ACHN (cell line): ENCODE measurements at places on chromosomes 2 and 18.

- DNase-seq = no peak
These were observed 235.7 kb upstream of the COPS8 start for GRCh38 chr2:236849940-236850339.

DNA sequence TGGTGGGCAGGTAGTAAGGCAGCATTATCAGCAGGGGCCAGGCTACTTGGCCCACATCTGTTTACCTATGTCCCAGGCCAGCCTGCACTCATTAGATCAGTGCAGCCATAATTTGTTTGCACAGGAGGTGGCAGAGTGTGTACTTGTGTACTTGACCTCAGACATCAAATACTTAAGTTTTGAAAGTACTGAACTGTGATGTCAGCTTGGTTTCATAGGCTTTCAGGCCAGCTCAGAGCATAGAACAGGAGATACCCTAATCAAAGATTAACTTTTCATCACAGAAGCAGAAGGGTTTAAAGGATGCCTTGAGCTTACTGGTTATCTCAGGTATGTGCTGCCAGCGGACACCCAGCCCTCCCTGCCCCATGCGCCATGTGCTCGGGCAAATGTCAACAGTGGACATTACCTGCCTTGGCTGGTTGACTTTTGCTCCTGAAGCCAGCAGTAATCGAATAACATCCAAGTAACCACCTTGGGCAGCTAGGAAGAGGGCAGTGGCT, 33.2 kb downstream of the ANKRD29 start:
- DNase-seq = peak; percentile 68

- DNase-seq = no peak
These were observed 774.1 kb downstream of the METTL4 start for GRCh38 chr18:1797235-1797634.

DNA sequence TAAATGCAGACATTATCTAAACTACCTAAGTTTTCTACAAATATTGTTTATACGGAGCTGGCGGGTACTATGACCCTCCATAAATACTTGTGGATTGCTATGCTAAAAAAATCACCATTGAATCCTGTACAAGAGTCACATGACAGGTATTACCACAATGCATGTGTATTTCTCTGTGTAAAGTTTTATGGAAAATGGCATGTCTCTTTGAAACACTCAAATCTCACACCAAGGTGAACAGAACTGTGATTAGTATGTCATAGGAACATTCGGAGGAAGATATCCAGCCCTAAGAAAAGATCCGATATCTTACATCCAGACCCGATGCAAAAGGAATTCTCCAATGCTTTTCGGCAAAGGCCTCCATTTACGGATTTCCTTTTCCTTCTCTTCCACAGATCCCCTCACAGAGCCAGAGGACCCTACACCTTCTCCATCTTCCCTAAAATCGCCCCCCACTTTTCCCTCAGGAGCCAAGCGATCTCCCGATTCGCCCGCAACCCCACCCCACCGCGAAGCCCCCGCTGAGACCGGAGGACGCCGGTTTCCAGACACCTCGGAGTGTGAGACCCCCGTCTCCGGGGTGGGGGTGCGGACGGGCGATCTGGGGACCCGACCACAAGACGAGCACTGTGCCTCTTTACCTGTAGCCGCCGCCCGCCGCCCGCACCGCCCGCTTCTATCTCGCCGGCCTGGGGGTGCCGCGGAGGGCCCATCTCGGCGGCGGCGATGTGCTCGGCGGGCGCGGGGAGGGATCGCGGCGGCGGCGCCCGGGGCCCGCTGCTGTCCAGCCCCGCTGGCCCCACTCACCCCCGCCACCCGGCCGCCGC, 1.2 kb downstream of the SAP130 start:
- peak; percentile 10 for DNase-seq

DNA sequence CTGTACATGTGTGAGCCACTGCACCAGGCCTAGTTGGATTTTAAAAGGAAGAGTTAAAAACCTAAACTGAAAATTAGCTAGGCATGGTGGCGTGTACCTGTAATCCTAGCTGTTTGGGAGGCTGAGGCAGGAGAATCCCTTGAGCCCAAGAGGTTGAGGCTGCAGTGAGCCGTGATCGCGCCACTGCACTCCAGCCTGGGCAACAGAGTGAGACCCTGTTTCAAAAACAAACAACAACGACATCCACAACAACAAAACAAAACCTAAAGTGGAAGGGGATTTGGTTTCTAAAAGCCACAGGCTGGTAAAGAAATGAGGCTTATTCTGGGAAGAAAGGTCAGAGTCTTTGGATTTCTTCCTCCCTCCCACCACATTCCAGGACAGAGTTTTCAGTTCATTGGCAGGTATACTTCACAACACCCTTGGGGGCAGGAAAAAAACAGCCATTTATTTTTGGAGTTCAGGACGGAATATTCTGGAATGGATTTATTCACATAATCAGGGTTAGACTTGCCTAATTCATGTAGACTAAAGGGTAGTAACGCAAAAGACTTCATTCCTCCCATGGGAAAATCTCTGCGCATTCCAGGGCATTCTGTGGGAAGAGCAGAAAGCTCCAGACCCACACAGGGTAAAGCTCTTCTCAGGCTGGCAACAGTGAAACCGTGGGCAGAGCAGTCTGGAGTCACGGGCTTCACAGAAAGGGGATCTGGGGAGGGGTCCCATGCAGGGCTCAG, 34.9 kb downstream of the TEX44 start:
- DNase-seq = no peak

DNA sequence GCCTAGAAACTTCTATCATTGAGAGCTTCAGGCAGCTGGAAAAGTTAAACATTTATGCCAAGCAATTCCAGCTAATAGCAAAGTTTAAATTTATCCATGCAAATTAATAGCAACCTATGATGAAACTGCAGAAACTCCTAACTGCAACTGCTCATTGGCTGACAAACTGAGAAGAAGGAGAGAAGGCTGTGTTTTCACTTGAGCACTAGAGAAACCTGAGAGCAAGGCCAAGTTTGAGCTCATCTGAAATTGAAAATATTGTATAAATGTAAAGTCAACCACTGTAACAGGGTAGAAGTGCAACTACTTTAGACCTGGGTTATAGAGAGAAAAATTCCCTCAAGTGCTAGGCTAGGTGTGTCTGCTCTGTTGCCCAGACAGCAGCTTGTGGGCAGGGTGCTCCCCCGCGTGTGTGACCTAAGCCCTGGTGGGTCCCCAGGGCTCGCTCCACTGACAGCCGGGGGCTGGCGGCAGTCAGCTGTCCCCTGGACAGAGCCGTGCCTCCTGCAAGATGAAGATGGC, 50.2 kb downstream of the CABYR start:
- DNase-seq = no peak

DNA sequence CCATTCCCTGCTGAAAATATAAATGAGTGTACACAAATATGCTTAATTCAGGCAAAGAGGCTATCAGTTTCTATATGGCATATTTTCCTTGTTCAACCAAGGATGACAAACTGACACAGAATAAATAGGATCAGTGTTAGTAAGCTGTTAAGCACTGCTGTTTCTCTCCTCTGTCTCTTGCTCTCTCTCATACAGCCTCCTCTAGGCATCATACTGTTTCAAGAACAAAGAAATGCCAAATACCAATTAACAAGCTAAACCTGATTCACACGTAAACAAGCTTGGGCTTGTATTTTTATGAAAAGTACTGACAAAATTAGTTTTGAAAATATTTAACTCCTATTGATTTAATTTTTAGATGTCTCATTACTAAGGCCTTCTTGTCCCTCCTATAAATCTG, 1027.2 kb upstream of the ACVR2A start:
- DNase-seq = no peak

GRCh38 chr18:22865354-22866116, 67.6 kb upstream of the RBBP8 start:
- DNase-seq = no peak

GRCh38 chr2:60386436-60386835, 167.0 kb downstream of the BCL11A start:
- no peak for DNase-seq

DNA sequence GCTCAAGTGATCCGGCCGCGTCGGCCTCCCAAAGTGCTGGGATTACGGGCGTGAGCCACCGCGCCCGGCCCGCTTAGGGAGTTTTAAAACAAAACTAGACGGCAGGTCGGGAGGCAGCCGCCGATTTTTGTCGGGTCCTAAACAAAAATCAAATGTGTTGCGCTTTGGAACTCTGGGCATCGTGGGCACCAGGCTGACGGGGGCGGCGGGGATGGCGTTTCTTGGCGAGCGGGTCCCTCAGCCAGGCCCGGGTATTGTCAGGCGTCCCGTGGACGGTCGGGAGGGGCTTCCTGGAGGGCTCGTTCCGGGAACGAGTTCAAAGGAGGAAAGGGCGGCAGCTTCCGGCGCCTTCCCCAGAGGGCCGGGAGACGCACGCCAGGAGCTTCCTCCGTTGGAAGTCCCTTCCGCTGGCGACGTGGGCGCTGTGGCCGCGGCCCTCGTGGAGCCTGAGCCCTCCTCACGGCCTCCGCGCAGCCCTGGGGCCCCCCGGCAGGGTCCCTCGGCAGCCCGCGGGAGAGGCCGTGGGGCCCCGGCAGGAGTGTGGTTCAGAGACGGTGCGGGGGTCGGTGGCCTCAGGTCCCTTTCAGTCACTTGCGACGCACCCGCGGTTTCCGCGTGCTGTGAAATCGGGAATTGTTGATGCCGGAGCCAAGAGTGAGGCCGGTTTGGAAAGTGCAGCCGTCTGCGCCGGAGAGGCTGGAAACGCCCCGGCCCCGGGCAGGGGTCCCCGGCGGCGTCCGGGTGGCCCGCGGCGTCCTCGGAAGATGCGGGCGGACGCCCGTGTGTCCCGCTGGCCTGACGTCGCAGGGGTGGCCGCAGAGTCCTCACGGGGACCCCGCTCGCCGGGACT, 59.3 kb downstream of the EMILIN2 start:
- peak; percentile 24 for DNase-seq

GRCh38 chr2:45457211-45457945, 153.7 kb downstream of the SRBD1 start:
- DNase-seq = no peak

DNA sequence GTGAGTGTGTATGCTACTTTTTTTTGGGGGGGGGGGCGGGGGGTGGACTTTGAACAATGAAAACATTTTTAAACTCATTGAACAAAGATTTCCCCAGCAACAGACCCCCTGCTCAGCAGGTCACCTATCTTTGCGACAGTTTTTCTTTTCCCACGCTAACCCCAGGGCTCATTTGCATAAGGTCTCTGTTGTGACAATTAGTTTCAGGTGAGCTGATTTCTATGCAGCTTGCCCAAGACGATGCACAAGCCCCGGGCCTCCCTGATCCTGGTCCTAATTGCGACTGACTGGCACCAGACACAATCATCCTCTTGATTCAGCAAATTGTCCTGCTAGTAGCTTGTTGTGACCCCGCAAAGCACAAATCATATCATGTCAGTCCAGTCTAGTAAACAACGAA, 40.3 kb downstream of the ZEB2 start:
- DNase-seq = no peak
